Coronary artery (tissue), 2 donors: ENCODE measurements at places on chromosomes 4 and X.

DNA sequence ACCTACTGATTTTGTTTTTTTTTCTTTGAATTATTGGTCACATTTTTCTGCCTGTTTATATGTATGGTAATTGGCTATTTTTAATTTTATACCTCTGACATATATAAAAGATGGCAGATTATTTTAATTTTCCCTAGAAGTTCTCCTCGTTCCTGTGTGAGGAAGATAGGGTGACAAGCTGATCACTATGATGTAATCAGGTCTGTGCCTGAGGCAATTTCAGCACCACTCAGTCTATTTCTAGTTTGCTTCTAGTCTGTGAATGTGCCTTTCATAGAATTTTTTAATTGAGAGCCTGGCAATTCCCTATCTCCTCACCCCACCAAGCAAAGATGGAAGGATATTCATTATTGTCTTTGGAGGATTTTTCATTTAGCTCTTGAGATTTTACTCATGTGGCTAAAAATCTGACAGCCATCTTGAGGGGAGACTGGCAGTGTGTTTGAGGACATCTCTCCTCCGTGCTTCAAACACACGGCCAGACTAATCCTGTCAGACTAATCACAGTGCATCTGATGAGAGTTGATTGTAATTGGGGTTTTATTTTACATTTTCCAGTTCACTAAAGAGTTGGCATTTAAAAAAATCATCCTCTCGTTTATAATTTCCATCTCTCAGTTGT lies 500.3 kb downstream of the TRIML1 start:
- DNase-seq = no peak

DNA sequence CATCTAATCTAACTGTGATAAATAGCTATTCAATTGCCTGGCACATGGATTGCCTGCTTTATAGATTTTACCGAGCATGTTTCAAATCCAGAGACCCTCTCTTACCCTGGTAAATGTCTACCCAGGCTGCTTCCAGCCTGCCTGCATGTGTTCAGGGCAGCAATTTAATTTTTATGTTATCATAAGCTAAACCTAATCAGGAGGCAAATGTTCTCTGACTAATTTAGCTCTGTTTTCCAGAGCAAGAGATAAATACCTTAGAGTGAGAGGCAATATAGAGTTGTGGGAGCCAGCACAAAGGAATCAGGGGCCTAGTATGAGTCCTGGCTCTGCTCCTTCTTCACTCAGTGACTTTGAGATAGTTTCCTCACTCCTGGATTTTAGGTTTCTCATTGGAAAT lies 37.7 kb downstream of the PARM1 start:
- no peak for DNase-seq

GRCh38 chr4:25062098-25062497 lies 31.4 kb upstream of the LGI2 start:
- DNase-seq = no peak

DNA sequence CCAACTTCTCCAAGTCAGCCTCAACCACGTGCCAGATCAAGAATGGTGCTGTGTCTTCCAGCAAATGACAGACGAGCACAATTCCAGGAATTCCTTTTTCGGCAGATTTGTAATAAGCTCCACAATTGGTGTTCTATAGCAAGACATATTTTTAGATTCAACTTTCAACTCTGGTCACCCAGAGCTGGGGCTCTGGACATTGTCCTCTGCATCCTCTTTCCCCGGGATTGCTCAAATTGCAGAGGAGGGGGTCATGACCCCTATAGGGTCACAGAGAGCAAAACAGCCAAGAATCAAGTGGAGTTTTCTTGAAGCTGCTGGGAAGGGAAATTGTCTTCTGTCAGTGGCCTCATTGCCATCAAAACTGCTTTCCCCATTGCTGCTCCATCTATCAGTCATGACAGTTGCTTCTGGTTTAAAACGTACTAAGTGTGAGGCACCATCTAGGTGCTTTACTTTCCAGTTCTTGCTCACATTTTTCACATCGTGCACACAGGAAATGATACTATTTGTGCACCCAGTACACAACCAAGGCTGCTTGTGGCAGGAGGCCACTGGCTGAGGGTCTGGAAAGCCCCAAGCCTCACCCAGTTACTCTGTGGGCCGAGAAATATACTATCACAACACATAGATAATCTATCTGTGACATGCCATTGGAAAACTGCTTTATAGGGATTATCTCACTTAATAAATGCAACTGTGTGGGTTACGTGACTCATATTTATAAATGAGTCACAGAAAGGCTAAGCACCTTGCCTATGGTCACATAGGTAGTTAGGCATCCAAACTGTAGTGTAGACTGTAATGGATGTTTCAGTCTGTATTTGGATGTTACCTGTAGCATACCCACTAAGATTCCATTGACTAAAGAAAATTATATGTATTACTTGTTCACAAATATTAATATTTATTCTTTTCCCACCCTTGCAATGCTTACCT lies 91.7 kb upstream of the PHOX2B start:
- DNase-seq = no peak

- DNase-seq = no peak
Observed at GRCh38 chr4:174521800-174522182, 497 bp downstream of the HPGD start.

- DNase-seq = no peak
Observed at GRCh38 chrX:21398426-21398825, 24.2 kb downstream of the CNKSR2 start.

GRCh38 chr4:24930151-24930550 lies 17.3 kb upstream of the CCDC149 start:
- DNase-seq = no peak
